ENCODE measurements at places on chromosomes 7 and 10.

GRCh38 chr7:74092964-74093471, 9.4 kb downstream of the LIMK1 start:
- DNase-seq = no peak

GRCh38 chr7:66804001-66804400, 63.5 kb downstream of the RABGEF1 start:
- DNase-seq = no peak

GRCh38 chr10:24847112-24848070, 105.0 kb downstream of the PRTFDC1 start:
- DNase-seq = no peak

- DNase-seq = no peak
These were observed 19.0 kb upstream of the FAM20C start for GRCh38 chr7:173209-173918.

DNA sequence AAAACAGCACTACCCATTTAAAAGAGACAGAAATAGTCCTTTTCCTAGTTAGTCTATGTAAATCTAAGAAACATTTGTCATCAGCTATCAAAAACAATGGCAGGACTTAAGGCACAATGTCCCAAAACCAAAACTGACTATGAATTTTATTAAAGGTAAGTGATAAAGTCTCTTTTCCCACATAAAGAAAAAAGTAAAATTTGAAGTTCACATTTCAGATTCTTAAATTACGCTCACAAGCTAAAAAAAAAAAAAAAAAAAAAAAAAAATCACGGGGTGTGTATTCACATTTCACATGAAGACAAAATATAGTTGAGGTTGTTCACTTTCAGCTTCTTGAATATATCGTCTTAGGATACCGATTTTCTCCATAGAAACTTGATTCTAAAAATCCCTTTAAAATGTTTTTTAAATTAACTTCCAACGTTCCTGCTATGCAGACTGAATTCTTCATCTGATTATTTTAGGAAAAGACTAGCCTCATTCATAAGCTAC, 1.6 kb downstream of the P4HA1 start:
- no peak for DNase-seq

DNA sequence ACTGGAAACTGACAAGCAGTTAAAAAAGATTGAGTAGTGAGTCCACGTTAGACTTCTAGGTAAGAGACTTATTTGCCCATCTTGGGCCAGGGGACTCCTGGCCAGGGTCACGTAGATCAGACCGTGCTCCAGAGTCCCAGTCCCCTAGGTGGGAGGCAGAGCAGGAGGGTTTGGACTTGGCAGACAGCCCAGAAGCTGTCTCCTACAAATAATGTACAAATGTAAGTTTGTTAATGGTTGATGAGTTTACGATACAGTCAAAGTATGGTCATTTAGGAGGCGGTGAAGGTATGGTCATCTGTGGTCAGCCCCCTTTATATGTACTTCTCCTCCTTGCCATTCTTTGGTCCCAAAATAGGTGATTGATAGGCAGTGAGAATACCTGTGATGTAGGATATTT, 28.2 kb downstream of the INPP5F start:
- DNase-seq = no peak

- no peak for DNase-seq
These were observed 28.7 kb downstream of the RAMP3 start for GRCh38 chr7:45186261-45186813.

- no peak for DNase-seq
These were observed 83.4 kb upstream of the SMNDC1 start for GRCh38 chr10:110387983-110388686.

GRCh38 chr10:32199714-32200394, 143.6 kb upstream of the KIF5B start:
- no peak for DNase-seq

DNA sequence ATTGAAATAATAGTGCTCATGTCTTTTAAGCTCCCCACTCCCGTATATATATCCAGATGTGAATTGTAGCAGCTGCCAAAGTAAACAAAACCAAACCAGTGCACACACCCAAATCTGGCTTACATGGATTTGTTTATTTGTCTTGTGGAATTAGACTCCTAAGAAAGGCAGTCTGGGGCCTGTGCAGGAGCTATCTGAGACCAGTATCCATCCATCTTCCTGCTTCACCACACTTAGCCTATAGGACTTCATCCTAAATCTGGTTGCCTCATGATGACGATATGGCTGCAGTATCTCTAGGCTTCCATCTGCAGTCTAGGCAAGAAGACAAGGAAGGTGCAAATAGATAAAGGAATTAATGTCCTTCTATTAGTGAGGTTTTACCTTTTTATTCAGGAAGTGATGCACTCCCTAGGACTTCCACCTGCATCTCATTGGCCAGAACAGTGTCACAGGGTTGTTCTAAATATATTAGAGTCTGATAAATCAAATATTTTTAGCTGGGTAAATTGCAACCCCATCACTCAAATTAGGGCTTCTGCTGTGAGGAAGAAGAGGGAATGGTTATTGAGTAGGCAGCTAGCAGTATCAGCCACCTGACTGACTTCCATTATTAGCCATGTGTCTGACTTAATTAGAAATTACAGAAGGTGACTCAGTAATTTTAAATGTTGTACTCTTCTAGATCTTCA, 6.0 kb downstream of the WIPF3 start:
- DNase-seq = no peak

- DNase-seq = no peak
These were observed 109.2 kb downstream of the PDGFA start for GRCh38 chr7:410395-410910.

DNA sequence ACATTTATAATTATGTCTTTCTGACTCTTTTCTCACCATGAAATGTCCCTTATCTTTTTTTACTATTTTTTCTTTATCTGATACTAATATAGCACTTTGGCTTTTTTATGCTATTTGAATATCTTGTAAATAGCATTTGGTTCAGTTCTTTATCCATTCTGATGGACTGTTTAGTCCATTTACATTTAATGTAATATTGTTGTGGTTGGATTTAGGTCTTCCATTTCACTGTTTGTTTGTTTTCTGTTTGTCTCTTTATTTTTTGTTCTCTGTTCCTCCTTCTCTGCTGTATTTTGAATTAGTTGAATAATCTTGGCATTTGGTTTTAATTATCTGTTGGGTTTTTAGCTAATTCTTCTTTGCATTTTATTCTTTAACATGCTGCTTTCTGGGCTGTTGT, 89.8 kb downstream of the ANKIB1 start:
- DNase-seq = no peak

DNA sequence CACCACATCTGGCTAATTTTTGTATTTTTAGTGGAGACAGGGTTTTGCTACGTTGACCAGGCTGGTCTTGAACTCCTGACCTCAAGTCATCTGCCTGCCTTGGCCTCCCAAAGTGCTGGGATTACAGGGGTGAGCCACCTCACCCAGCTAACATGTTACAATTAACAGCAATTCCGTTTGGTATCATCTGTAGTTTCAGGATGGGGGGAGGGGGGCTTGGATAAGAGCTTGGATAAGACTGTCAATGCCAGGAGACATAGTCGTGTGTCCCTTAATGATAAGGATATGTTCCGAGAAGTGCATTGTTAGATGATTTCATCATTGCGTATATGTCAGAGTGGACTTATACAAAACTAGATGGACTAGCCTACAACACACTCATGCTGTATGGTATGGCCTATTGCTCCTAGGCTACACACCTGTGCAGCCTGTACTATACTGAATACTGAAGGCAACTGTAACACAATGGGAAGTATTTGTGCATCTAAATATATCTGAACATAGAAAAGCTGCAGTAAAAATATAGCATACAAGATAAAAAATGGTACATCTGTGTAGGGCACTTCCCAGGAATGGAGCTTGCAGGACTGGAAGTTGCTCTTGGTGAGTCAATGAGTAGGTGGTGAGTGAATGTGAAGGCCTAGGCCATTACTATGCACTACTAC, 103.9 kb upstream of the TNS3 start:
- no peak for DNase-seq

- no peak for DNase-seq
These were observed 34.6 kb downstream of the PSAP start for GRCh38 chr10:71816421-71816851.

- DNase-seq = no peak
These were observed 85.5 kb upstream of the LRRC4 start for GRCh38 chr7:128116740-128117139.

GRCh38 chr10:128519581-128519980, 393.4 kb upstream of the MKI67 start:
- DNase-seq = no peak

- no peak for DNase-seq
These were observed 143.6 kb upstream of the NFE2L3 start for GRCh38 chr7:26008428-26008827.

GRCh38 chr7:5420067-5420880, 3.4 kb downstream of the TNRC18 start:
- DNase-seq = no peak

- no peak for DNase-seq
These were observed 675.2 kb downstream of the LRMDA start for GRCh38 chr10:76106611-76107010.
